HAP-1 (cell line): ENCODE measurements at places on chromosomes 7 and 10.
A peak's percentile ranks its signal among the peaks of the same experiment; 100 is the strongest.

DNA sequence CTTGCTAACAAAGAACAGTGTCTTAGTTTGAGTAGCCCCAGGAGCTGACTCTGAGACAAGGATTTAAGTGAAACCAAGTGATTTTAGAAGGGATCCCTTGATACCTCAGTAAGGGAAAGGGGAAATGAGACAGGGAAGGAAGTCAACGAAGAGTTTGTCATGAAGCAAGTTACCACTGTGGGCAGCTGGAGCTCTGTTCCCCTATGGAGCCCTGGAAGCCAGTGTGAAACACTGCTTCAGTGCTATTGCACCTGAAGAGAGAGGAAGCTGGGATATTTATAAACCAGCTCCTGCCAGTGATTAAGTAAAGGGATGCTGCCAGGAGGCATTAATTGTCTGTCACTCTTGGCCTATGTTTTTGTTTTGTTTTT is 58.9 kb upstream of the WAPL start:
- no peak for DNase-seq

DNA sequence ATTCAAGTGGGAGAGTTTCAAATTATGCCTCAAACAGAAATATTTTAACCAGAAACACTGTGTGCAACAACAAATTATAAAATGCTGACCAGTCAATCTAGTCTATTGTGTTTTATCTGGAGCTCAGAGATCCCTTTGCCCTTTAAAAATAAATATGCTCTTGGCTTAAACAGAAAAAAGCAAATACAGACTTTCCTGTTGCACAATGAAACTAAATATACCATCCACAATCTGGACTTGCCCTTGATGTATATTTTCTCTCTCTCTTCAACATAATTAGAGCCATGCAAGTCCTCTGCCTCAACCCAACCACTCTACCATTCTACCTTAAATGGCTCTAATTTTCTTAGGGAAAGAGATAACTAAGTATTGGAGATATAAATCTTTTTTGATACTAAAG is 34.9 kb downstream of the ASAH2 start:
- no peak for DNase-seq

GRCh38 chr7:41312235-41312634 is 390.7 kb downstream of the INHBA start:
- no peak for DNase-seq

DNA sequence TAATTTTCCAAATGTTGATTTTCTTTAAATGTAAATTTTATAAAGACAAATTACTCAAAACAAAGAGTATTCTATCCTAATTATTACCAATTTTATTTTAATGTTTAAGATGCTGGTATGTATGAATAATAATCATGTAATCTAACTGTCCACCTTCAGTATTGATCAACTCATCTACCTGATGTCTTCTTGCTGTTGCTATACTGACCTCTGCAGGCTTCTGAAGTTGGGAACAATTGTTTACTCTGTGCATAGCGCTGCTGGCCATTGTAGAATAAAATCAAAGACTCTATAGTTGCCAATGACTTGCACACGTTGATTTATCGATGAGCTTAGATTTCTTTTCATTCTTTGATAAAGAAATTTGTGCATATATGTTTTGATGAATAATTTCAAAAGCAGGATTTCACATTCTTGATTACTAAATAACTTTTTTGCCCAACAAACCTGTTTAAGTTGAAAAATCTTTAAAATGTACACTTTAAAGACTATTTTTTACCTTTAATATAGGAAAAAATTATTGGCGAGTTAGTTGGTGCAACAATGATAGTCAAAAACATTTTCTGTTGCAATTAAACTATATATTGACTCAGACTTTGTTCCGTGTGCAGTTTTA is 282.3 kb downstream of the TFEC start:
- DNase-seq = no peak

- no peak for DNase-seq
Observed at GRCh38 chr10:76009531-76009930, 578.1 kb downstream of the LRMDA start.

DNA sequence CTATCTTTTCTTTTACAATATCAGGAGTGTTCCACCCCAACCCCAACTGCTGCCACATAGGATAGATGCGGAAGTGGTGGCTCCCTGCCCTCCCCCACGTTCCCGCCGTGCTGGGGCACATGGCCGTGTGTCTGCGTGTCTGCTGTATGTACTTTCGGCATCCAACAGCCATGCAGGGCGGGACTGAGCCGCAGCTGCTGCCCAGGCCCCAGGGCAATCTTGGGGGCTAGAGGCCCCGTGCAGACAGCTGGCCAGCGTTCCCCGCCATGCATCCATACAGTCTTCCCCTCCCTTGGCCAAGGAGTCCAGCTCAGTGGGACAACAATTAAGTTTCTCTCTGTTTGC is 162.7 kb downstream of the DGKB start:
- no peak for DNase-seq

DNA sequence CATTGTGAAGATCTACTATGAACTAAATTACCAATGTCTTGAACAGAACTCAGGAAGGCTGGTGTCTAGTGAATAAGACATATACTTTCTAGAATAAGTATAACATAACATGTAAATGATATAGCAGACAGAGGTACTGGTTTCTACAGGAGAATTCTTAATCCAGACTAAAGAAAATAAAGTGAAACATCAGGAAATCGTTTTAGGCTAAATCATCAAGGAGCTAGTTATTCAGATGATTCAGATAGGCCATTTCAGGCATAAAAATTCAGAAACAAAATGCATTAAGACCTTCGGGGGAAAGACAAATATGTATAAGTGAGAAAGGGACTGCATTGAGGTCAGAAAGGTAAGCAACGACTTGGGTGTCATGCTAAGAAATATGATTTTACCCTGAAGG is 170.6 kb downstream of the LRRN3 start:
- DNase-seq = no peak

GRCh38 chr10:3396116-3396515 is 223.5 kb upstream of the PITRM1 start:
- DNase-seq = no peak

DNA sequence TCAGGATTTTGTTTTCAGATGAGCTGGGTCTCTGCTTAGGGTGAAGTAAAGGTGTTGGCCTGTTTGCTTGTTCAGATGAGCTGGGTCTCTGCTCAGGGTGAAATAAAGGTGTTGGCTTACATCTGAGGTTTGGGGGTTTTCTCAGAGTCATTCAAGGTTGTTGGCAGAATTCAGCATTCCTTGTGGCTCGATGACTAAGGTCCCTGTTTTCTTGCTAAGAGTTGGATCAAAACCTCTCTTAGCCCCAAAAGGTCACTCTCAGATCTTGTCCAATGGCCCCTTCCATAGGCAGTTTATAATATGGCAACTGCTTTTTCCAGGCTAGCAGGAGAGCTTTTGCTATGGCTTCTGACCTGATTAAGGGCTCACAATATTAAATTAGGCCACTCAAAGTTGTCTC is 106.6 kb downstream of the ADAM22 start:
- DNase-seq = no peak

DNA sequence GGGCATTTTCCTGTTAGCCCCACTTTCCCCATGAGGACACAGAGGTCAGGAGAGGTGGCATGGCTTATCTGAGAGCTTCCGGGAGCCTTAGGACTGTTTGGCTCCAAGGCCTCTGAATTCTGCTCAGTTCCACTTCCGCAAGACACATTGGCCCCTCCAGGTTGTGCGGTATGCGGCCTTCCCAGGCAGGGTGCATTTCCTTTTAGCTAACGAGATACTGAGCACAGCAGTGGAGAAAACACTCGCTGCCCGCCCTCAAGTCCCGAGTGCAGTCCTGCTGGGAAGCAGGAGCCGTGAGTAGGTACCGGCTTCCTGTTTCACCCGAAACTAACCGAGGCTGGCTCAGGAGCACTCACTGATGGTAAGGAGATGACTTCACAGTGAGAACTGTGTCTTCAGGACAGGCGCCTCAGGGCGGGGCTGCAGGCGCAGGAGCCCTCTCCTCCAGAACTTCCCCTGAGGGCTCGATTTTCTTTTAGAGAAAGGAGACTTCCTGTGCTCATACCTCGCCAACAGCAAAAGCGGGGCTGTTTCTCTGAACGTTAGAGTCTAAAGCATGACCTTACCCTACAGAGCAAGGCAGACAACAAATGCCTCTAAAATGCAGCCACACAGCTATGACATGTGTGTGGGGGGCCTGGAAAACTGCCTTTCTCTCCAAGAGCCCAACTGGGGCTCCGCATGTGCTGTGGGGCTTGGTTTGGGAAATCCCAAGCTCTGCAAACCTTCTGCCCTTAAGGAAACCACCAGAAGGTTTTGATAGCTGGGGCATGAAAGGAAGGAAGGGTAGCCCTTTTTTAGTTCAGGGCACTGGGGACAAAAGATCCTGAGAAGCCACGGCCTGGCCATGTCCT is 25.9 kb downstream of the RGS10 start:
- no peak for DNase-seq

GRCh38 chr7:47634273-47634672 is 52.4 kb upstream of the TNS3 start:
- no peak for DNase-seq

DNA sequence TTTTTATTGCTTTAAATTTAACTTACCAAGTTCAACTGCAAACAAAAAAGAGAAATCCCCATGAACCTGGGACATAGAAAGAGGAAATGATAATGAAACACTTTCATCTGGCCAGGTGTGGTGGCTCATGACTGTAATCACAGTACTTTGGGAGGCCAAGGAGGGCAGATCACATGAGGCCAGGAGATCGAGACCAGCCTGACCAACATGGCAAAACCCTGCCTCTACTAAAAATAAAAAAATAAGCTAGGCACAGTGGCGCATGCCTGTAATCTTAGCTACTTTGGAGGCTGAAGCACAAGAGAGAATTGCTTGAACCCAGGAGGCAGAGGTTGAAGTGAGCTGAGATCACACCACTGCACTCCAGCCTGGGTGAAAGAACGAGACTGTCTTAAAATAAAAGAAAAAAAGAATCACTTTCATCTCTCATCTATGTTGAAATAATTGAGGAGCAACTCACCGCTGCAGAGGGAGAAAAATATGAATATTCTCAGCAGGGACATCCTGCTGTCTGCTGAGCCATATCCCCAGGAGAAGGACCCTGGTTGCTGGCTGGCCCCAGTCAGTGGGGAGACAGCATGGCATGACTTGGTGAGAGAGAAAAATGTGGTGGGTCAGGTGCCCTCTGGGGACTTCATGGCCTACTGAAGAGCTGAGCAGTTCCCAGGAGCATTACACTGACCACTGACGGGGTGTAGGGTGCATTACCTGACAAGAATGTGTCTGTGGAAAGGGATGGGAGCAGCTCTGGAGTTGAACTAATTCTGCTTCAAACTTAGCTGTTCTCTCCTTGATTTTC is 22.8 kb upstream of the TARP start:
- DNase-seq = no peak

DNA sequence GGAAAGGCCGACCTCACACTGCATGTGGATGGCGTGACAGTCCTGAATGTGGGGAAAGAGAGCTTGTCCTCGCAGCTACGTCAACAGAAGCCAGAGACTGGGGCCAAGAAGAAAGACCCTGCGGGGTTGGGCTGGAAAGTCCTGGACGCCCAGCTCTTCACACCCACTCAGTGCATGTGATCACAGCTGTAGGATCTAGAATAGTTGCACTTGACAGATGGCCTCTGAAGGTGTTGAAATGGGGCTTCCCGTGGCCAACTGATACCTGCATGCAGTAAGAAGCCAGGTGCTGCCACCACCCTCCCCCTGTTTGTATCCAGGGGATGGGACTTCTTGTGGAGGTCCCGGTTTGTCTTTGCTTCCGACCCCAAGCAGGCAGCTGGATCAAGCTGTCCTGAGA is 34.1 kb upstream of the OCM2 start:
- no peak for DNase-seq

- DNase-seq = no peak
Observed at GRCh38 chr7:78420001-78420400, 621.4 kb downstream of the PHTF2 start.

DNA sequence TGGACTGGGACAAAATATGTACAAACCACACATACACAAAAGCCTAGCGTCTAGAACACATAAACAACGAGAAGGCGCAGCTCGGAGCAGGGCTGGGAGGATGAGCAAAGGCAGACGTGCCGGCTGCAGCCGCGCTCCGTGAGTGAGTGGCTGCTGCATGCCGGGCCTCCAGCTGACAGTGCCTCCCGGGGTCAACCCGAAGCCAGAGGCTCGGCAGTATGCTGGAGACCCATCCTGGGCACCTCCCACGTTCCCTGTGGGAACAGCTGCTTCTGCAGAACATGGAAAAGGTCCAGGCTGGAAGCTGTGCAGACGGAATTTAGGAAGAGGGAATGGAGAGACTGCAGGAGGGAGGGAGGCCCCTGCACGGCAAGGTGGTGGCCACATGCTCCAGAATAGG is 3.6 kb upstream of the GPR146 start:
- DNase-seq = no peak

DNA sequence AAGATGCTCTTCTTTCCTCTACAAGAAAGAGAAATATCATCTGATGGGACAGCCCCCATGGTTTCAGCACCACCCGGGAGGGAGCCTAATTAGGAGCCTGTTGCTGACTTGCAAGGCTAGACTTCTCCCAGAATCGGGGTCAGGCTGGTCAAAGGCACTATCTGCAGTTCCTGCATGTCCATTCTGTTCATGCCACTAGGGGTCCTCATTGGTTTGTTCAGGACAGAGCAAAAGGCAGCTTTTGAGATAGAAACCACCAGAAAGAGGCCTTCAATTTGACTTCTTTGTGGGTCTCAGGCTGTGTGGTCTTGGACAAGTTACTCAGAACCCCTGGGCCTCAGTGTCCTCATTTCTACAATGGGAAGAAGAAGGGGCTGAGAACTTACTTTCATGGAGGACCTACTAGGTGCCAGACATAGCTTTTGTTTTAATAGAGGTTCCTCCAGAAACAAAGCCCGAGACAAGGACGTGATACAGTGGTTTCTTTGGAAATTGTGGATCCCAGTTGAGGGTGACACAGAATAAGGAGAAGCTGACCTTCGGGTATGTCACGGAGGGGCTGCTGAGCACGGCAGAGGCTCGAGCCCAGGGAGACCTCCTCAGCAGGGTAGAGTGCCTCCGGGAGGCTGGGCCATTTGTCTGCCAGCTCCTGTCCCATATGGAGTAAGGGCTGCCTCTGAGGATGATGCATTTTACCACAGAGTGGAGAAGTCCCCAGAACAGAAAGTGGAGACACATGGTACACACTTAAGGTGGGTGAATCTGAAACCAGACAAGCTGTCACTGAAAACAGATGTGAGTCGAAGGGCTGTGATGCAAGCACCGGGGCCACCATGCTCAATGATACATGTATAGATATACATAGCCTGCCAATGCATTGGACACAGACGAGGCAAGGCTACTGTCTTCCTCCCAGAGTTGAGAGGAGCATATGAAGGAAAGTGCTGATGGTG is 33.1 kb upstream of the NEUROD6 start:
- peak; percentile 48 for DNase-seq

DNA sequence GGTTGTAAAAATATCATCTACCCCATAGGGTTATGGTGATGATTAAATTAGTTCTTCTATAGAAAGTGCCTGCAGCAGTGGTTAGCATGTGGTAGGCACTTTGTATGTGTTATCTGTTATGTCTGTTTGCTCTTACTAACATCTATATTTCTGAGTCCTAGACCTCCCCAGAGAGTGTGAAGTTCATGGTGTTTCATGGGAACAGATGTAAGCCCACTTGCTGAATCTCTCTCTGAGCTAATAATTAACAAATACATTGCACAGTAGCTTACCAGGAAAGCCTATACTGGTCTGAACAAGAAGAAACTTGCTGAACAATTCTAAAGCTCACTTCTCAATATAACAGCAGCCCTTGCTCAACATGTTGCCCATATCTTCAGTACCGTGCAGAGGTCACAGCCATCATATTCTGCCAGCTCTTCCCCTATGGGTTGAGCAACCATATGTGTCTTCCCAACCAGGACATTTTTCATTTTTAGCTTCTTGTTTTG is 100.1 kb downstream of the NPSR1 start:
- no peak for DNase-seq
